Stimulated activated CD4-positive, alpha-beta T cell treated with anti-CD3 and anti-CD28 coated beads, TNF-alpha, amount 100 ng/mL, for 24 hours (primary cell): ENCODE measurements at places on chromosomes 4 and X.

DNA sequence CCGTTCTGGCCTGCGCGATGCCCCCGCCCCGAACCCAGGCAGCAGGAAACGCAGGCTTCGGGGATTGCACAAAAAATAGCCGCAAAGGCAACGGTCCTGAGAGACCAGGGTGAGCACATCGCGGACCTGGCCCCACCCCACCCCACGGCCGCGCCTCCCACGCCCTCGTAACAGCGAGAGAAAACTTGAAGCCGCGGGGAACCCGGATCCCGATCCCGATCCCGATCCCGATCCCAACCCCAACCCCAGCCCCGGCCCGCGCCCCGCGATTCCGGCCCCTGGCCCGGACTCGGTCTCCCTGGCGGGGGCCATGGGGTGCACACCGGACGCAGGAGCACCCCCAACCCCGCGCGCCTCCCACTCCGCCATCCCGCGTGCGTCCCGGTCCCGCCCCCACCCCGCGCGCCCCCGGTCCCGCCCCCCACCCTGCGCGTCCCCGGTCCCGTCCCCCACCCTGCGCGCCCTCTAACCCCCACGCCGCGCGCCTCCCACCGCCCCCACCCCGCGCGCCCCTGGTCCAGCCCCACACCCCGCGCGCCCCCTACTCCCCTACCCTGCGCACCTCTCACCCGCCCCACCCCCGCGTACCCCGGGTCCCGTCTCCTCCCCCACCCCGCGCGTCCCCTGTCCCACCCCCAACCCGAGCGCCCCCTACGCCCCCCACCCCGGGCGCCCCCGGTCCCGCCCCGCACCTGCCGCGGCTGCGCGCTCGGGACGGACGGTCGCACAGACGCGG lies 29.0 kb downstream of the NOP14 start:
- no peak for DNase-seq

DNA sequence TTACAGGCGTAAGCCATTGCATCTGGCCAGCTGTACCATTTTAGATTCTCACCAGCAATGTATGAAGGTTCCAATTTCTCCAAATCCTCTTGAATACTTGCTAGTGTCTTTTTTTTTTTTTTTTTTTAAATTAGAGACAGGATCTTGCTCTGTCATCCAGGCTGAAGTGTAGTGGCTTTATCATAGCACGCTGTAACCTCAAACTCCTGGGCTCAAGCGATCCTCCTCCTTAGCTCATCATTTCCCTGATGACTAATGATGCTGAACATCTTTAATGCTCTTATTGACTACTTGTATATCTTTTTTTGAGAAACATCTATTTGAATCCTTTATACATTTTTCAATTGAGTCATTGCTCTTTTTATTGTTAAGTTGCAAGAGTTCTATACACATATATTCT lies 40.3 kb downstream of the HDAC8 start:
- DNase-seq, result no peak

DNA sequence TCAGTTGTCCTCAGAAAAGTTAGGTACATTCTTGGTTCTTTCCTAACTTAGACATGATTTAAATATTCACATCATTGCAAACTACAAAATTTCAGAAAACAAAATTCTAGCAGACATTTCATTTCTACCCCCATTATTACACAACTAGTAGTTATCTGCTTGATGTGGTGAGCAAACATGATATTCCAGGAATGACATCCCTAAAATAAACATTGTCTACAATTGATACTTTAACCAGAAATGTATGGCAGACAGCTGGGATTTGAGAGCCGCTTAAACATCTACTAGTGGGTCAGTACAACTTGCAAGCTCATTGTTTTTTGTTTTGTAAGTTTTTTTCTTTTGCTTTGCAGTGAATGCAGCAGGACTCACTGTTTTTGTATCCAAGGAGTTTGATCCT lies 32.1 kb upstream of the AMBN start:
- no peak for DNase-seq

DNA sequence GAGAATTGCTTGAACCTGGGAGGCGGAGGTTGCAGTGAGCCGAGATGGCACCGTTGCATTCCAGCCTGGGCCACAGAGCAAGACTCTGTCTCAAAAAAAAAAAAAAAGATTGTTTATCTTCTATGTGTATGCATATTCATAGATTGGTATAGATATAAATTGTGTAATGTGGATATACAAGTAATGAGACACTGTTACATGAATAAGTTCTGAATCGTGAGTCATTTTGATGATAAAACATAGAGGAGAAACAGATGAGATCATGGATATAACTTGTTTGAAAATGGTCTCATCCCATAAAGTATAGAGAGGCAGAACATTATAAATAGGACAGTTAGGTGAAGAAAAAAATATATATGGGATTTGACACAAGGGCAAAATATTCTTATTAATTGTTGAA lies 628.0 kb downstream of the IL1RAPL1 start:
- no peak for DNase-seq

DNA sequence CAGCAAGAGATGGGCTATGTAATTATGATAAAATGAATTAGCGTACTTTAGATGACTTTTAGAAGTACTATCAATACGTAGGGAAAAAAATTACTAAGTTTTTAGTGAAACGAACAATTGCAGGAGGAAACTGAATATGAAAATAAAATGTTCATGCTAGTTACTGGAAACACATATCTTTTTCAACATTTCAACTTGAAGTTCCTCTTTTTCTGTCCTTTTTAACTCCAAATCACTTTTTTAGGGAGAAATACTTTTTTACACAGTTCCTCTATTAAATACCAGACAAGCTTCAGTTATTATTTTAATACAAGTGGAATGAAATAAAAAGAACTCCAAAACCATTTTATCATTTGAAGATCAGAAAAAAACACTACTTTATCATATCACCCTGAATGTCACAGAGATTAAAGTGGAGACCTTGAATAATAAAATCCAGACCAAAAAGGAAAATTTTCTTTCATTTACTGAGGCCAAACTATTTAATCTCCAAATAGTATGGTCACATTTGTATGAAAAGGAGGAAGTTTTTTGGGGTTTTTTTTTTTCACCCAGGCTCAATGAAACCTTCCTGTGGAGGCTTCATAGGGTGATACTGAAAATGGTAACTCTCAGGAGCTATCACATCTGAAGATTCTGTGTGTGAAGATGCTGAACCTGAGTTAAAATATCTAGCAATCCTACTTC lies 306.2 kb downstream of the INPP4B start:
- no peak for DNase-seq

GRCh38 chr4:83139514-83140156 lies 25.1 kb upstream of the PLAC8 start:
- DNase-seq, result no peak

GRCh38 chr4:25107827-25108516 lies 52.3 kb downstream of the SEPSECS start:
- DNase-seq, result no peak

GRCh38 chr4:71498002-71498401 lies 159.2 kb downstream of the SLC4A4 start:
- DNase-seq, result no peak

DNA sequence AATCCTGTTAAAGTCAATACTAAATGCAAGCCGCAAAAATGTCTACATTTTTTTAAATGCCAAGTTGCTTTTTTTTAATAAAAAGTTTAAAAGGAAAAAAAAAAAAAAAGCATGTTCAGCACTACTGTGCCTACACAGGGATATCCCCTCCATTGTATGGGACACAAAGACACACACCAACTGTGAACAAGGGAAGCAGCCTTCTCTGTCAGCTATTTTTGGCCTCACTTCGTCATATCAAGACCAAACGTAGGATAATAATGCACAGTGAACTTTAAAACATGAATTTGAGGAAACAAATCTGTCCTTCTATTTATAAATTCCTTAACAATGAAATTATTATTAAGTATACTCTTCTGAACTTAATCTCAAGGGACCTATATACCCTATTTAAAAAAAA lies 4.4 kb downstream of the FBXW7 start:
- no peak for DNase-seq

GRCh38 chr4:103895876-103896465 lies 176.2 kb upstream of the TACR3 start:
- no peak for DNase-seq

DNA sequence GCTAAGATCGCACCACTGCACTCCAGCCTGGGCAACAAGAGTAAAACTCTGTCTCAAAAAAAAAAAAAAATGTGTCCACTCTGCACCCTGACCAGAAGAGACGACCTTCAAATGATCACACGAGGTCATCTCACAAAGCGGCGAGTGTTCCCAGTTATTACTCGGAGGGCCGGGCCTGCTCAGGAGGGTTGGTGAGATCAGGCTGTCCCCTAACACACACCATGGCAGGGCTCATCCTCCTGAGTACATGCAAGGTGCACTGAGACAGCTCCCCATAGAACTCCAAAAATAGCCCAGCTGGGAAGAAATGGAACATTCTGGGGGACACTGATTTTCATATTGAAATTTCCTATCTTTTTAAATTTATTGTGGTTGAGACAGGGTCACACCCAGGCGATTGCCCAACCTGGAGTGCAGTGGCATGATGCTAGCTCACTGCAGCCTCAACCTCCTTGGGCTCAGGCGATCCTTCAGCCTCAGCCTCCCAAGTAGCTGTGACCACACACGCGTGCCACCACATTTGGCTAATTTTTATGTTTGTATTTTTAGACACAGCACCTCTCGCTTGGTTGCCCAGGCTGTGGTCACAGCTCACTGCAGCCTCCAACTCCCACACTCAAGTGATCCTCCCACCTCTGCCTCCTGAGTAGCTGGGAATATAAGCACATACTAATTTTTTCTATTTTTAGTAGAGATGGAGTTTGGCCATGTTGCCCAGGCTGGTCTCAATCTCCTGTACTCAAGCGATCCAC lies 51.5 kb downstream of the DHRSX start:
- DNase-seq, result no peak

- DNase-seq, result no peak
Measured at GRCh38 chr4:42643685-42644084, 13.2 kb downstream of the ATP8A1 start.

DNA sequence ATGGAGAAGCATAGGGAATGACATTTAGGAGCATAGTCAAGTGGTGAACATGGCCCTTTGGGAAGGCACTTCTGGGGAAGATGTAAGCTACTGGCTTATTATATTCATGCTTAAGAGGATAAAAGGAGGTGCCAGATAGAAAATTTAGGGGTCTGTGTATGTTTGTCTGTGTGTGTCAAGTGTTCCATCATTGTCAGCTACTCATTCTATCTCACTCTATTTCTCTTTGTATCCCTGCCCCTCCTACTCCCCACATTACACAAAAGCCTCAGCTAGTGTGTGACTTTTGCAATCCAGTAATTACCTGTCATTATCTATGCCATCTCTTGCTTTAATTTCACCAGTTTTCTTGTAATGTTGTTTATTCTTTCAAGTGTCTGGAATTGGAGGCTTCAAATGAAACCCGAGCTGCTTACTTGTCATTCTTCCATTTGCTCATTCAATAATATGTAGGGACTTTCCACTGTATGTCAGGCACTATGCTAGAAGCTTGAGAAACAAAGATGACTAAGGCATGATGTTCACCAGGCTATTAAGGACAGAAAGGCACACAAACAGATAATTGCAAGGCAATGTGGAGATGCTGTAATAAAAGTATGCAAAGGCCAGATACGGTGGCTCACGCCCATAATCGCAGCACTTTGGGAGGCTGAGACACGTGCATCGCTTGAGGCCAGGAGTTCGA lies 229.8 kb upstream of the TEX13C start:
- DNase-seq, result no peak

DNA sequence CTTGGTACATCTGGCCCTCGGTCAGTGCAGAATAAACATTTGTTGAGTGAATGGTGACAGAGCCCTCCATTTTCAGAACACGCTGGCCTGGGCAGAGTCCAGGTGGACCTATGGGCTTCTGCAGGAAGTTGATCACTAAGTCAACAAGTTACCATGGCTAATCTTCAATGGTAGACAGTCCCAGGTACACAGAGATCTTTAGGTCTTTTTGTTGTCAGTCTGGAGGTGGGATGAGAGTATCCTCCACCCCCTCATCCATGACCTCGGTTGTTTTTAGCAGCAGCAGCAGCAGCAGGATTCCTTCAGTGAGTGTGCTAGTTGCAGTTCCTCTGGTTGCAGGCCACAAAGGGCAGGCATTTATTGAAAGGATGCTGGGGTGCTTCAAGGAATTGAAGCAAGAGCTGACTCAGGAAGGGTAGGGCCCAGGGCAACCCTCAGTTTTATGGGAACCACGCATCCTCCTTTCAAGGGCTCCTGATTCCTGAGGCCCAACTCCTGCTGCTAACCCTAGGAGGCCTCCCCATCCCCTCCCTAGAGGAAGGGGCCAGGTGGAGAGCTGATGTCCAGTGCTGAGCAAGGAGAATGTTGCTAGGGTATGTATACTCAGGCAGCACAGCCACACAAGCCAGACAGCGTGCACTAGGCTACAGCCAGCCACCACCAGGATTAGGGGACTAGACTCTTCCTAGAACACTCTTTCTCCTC lies 1.7 kb upstream of the USP27X start:
- DNase-seq, result no peak

- DNase-seq, result no peak
Measured at GRCh38 chrX:134864431-134864830, 126.4 kb upstream of the SMIM10 start.

- no peak for DNase-seq
Measured at GRCh38 chr4:98976716-98977115, 18.8 kb upstream of the METAP1 start.

DNA sequence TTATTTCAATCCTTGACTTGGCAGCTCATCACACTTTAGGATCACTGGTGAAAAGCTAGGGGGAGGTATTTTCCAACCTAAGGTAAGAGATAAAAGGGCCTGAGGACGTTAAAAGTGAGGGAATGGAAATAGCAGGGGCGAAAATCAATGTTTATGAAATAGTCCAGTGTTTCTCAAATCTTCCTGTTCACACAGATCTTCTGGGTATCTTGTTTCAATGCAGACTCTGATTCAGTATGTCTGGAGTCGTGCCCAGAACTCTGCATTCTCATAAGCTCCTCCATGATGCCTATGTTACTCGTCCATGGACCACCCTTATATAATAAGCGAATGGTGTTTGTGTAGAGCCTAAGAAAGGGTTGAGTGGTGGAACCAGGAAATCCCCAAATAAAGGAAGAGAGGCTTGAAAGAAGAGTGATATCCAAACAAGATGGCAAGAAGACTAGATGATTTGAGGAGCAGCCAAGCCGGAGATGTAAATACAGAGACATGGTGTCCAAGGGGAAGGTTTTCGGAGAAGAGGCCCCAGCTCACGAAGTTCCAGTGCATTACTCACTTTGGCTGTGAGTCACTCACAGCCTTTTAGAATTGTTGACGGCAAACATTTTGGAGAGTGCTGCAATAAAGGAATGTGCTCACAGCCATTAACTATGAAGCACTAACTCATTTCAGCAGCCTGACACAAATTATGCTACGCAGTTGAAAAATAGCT lies 215.6 kb upstream of the PPARGC1A start:
- no peak for DNase-seq

DNA sequence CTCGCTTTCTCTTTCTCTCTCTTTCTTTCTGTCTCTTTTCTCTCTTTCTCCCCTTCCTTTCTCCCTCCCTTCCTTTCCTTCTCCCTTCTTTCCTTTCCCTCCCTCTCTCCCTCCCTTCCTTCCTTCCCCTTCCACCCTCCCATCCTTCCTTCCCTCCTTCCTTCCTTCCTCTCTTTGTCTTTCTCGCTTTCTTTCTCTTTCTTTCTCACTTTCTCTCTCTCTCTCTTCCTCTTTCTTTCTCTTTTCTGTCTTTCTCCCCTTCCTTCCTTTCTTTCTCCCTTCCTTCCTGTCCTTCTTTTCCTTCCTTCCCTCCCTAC lies 2.1 kb upstream of the SORCS2 start:
- no peak for DNase-seq
